Iris pigment epithelial cell (primary cell): ENCODE measurements at places on chromosomes 2 and 18.

DNA sequence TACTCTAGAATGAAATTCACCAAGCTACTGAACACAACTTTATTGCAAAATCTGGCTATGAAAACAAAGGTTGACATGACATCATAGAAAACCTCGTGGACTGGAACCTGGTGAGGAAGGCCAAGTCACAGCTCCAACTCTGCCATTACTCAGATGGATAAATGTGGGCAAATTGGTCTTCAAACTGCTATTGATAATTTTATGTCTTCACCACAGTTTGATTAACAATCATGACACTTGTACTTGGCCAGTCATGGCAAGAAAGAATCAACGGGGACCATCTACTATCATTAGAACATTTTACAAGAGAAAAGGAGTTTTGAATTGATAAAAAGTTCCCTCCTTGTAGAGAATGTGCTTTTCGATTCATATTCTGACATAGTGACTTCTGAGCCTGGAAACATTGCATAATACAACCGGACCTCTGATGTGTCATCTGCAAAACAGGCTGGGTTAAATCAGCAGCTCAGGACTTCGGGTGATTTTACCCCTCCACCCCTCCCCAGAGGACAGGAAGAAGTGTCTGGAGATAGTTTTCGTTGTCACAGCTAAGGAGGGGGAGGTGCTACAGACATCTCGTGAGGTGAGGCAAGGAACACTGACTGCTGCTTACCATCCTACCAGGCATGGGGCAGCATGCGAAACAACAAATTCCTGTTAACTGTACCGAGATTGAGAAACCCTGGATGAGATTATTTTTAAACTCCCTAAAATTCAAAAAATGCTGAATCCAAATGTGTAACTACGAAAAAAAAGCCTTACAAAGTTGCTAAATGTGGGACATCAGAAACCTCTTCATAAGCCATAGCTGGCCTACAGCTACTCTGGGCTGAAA, 8.4 kb downstream of the L3MBTL4 start:
- peak; percentile 71 for DNase-seq

- no peak for DNase-seq
Observed at GRCh38 chr18:78455386-78455785, 524.2 kb upstream of the SALL3 start.

DNA sequence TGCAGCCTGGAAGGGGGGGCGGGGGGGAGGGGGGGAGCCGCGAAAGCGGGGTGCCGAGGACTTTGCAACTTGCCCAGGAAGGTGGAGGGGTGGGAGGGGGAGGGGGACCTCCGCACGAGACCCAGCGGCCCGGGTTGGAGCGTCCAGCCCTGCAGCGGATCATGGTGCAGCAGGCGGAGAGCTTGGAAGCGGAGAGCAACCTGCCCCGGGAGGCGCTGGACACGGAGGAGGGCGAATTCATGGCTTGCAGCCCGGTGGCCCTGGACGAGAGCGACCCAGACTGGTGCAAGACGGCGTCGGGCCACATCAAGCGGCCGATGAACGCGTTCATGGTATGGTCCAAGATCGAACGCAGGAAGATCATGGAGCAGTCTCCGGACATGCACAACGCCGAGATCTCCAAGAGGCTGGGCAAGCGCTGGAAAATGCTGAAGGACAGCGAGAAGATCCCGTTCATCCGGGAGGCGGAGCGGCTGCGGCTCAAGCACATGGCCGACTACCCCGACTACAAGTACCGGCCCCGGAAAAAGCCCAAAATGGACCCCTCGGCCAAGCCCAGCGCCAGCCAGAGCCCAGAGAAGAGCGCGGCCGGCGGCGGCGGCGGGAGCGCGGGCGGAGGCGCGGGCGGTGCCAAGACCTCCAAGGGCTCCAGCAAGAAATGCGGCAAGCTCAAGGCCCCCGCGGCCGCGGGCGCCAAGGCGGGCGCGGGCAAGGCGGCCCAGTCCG, 540 bp downstream of the SOX11 start:
- DNase-seq: peak; percentile 56

DNA sequence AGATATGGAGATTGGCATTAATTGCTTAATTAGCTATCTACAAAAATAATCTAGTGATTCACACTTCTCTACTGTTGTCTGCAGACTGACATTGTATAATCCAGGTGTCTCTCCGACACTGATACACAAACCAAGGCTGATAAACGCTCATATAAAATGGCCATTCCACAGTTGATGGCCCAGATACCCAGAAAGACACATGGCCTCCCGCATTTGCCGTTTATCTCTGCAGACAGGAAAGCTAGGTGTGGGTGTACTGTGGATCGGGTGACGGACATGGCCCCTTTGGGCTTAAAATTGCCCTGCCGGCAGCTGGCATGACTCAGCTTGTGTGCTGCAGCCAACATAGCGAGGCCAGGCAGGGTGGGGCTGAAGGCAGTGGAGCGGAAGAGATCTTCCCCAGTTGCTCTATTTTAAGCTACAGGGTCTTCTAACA, 18.5 kb downstream of the PMAIP1 start:
- peak; percentile 74 for DNase-seq

DNA sequence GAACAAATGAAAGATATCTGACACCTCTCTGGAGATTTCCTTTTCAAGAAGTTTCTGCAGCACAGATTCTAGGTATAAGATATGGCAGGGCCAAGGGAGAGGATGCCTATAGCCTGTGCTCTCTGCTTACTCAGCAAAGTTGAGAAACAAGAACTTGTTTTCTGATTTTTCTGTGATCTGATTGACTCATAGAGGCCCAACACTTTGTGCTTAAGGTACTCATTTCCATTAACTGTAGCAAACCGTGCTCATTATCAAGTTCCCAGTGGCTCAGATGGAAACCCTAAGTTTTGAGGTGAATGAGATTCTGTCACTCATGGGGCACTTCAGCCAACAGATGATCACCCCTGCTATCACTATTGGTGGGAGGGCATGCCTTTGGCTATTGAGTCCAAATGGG, 124.3 kb downstream of the SP100 start:
- no peak for DNase-seq

- DNase-seq: no peak
Observed at GRCh38 chr2:100060875-100061274, 81.5 kb downstream of the AFF3 start.

GRCh38 chr2:21453723-21454450, 330.1 kb downstream of the TDRD15 start:
- DNase-seq: peak; percentile 63

DNA sequence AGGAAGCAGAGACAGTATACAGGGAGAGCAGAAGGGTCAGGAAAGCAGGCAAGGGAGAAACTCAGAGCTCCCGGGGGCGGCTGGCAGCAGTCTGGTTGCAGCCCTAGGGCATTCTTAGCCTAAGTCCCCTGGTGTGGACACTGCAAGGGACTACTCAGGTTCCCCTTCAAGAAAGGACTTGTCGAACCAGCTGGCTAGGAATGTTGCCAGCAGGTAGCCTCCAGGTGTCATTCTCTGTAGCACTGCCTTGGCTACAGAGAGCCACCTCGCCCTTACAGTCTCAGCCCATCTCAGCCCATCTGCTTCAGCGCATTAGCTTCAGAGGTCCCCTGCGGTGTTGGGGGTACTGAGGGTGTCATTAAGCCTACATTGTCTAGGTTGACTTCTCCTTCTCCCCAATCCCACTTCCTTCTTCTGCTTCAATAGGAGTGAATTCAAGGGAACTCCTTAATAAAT, 11.3 kb upstream of the TMSB10 start:
- no peak for DNase-seq

DNA sequence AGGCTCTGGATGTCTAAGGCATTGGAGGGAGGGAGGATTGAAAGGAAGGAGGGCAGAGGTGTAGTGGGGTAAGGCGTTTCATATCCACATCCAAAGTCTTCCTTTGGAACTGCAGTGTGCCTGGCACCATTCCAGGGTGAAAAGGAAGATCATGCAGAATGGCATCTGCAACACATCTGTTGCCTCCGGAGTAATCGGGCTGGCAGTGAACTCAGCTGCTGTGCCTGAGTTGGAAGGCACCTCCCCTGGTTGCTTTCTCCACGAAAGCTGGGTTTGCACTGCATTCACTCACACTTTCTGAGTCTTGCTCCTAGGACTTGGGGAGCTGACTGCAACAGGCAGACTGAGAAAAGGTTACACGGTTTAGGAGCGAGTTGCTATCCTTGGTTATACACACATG, 30.3 kb upstream of the SEC11C start:
- DNase-seq: no peak

GRCh38 chr2:74540291-74540690, 10.6 kb downstream of the HTRA2 start:
- DNase-seq: no peak

GRCh38 chr2:134491022-134491421, 227.8 kb downstream of the TMEM163 start:
- no peak for DNase-seq

- no peak for DNase-seq
Observed at GRCh38 chr2:169320561-169320960, 41.8 kb downstream of the LRP2 start.

- no peak for DNase-seq
Observed at GRCh38 chr2:105377871-105378270, 21.0 kb downstream of the FHL2 start.

- DNase-seq: no peak
Observed at GRCh38 chr2:143934626-143935481, 585.1 kb downstream of the ZEB2 start.

DNA sequence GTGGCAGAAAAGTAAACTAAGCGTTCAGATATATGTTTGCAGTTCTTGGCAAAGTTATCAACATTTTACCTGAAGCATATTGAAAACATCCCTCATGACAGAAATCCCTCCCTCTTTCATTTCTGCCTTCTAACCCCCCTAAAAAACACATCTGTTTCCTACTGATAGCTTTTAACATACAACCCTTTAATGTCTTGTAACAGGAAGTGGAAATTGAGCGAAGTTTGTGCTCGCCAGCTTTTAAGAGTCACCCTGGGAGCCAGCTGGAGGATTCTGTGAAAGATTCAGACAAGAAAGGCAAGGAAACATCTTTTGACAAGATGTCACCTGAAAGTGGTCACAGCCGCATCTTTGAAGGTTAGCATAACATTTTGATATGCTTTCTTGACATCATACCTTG, 247.4 kb downstream of the XIRP2 start:
- peak; percentile 53 for DNase-seq

GRCh38 chr2:199197448-199197847, 260.3 kb downstream of the SATB2 start:
- DNase-seq: no peak

GRCh38 chr2:241746084-241746483, 11.7 kb downstream of the D2HGDH start:
- no peak for DNase-seq

- peak; percentile 73 for DNase-seq
Observed at GRCh38 chr2:146806364-146807005, 1038.3 kb upstream of the ACVR2A start.
